Colonic mucosa (tissue), 4 donors: ENCODE measurements at places on chromosomes 12 and 14. TPM values are rescaled to one million over a fixed set of nuclear protein-coding genes. Genes with fewer than 3 reads are reported as not detected.

DNA sequence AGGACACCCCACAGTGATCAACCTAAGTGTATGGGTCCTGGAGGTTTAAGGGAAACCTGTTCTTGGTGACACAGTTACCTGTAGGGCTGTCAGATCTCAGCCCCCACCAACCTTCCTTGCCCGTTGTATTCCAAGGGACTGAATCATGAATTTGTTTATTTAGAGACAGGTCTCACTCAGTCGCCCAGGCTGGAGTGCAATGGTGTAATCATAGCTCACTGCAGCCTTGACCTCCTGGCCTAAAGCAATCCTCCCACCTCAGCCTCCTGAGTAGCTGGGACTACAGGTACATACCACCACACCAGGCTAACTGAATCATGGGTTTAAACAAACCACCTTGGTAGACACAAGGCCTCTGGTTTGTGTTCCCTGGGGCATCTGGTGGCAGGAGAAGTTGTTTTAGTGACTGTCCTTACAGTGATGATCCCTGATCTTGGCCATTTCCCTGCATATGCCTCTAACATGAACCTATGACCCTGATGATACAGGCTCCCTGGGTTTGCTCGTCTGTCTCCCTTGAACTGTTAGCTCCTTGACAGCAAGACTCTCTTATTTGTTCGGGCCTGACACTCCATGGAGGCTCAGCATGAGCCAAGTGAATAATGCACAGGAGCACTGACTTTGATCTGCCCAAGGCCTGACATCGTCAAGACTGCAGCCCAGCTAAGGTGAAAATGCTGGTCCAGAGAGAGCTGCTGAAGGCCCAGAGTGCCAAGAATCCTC lies 47.9 kb downstream of the PITPNM2 start:
- no peak for DNase-seq

GRCh38 chr12:2614341-2614740 lies 180.4 kb upstream of the FKBP4 start:
- no peak for DNase-seq

GRCh38 chr12:25308756-25309155 lies 58.0 kb upstream of the KRAS start:
- DNase-seq = no peak

- DNase-seq = no peak
These were observed 204.3 kb downstream of the PPM1H start for GRCh38 chr12:62730649-62731048.

C12orf60 gene
- total RNA-seq = 0.89 TPM

GRCh38 chr14:33943096-33943883 lies 7.6 kb downstream of the EGLN3 start:
- DNase-seq = peak; percentile 65

NTN4 gene
- 16.8 TPM for total RNA-seq

FAM234B gene
- 1.5 TPM for total RNA-seq
